ENCODE measurements at places on chromosomes 3 and 15. TPM values are rescaled to one million over a fixed set of nuclear protein-coding genes. Genes with fewer than 3 reads are reported as not detected.

GRCh38 chr3:178267158-178267844 is 268.9 kb upstream of the KCNMB2 start:
- H3K4me3 ChIP-seq, result no peak overlapping the region
- no peaks in the 10 kb centered on the region for H3K27me3 ChIP-seq
- no peaks in the 10 kb centered on the region for H3K4me1 ChIP-seq
- peak; percentile 10 for DNase-seq

The LMOD3 gene
- total RNA-seq, result not detected

The FBXW12 gene
- total RNA-seq, result not detected

The CTXND1 gene
- not detected for total RNA-seq

The LOXL1 gene
- total RNA-seq, result 264 TPM

The TMEM212 gene
- total RNA-seq, result not detected

DNA sequence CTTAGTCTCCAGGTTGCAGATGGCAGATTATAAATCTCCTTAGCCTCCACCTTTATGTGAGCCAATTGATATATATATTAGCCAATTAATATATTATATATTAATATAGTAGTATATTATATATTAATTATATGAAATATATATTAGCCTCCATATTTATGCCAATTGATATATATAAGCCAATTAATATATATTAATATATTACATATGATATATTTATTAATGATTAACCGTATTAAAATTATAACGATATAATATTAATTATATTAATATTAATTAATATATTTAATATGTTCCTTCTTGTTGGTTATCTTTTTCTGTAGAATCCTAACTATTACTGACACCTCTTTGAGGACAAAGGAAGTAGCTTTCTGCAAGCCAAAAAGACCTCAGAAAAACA is 972.5 kb downstream of the GBE1 start:
- H3K4me1 ChIP-seq, result no peaks in the 10 kb centered on the region
- H3K27me3 ChIP-seq, result no peaks in the 10 kb centered on the region
- no peaks in the 10 kb centered on the region for H3K36me3 ChIP-seq
- no peak overlapping the region for H3K4me3 ChIP-seq
- no peak overlapping the region for H3K27ac ChIP-seq

GRCh38 chr3:186875708-186876107 is 33.2 kb downstream of the ADIPOQ start:
- H3K36me3 ChIP-seq, result no peaks in the 10 kb centered on the region
- H3K27ac ChIP-seq, result no peak overlapping the region
- no peaks in the 10 kb centered on the region for H3K27me3 ChIP-seq
- no peak overlapping the region for H3K4me3 ChIP-seq
- DNase-seq, result no peak

DNA sequence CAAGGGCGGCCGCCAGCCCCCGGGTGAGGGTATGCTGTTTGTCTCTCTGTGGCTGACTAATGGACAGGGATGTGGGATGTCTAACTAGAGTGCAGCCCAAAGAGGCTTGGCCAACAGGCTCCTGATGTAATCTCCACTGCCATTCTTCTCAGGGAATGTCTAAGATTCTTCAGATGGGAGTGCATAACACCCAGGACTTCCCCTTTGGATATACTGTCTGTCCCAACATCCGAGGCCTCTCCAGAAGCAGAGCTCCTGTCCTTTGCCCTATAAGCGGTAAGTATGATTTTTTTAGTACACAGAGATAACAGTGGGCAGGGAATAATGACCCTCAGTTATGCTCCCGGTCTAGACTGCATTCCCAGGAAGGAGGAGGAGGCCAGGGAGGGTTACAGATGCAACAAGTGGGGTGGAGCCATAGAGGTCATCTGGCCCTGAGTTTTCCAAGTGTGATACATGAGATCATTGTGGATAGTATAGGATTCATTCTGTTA is 62.5 kb upstream of the SLCO2A1 start:
- H3K36me3 ChIP-seq, result no peaks in the 10 kb centered on the region
- no peak overlapping the region for H3K27ac ChIP-seq
- H3K27me3 ChIP-seq, result no peaks in the 10 kb centered on the region
- no peak for DNase-seq
- no peak overlapping the region for H3K4me3 ChIP-seq

The CADPS gene
- 3.2 TPM for total RNA-seq

DNA sequence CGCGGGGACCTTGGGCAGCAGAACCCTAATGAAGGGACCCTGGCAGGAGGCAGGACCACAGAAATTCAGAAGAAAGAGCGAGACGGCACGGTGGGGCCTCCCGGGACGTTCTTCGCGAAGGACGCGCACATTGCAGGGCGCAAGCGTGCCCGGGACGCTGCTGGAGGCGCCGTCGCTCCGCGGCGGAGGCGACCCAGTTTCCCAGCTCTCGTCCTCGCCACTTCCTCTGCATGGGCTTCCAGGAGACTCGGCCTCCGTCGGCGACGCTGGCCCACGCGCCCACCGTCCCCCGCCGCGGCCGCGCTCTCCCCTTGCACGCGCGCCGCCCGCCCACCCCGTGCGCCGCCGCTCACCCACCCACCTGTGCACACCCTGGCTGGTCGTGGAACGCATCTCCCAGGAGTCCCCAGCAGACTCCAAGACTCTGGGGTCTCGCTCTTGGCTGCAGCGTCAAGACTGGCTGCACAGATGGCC is 31.8 kb upstream of the SMAD3 start:
- no peak overlapping the region for H3K27ac ChIP-seq
- H3K27me3 ChIP-seq, result no peaks in the 10 kb centered on the region
- H3K4me3 ChIP-seq, result peak overlapping the region; percentile 55
- H3K36me3 ChIP-seq, result no peaks in the 10 kb centered on the region
- H3K4me1 ChIP-seq, result peaks cover 11% of the 10 kb centered on the region

DNA sequence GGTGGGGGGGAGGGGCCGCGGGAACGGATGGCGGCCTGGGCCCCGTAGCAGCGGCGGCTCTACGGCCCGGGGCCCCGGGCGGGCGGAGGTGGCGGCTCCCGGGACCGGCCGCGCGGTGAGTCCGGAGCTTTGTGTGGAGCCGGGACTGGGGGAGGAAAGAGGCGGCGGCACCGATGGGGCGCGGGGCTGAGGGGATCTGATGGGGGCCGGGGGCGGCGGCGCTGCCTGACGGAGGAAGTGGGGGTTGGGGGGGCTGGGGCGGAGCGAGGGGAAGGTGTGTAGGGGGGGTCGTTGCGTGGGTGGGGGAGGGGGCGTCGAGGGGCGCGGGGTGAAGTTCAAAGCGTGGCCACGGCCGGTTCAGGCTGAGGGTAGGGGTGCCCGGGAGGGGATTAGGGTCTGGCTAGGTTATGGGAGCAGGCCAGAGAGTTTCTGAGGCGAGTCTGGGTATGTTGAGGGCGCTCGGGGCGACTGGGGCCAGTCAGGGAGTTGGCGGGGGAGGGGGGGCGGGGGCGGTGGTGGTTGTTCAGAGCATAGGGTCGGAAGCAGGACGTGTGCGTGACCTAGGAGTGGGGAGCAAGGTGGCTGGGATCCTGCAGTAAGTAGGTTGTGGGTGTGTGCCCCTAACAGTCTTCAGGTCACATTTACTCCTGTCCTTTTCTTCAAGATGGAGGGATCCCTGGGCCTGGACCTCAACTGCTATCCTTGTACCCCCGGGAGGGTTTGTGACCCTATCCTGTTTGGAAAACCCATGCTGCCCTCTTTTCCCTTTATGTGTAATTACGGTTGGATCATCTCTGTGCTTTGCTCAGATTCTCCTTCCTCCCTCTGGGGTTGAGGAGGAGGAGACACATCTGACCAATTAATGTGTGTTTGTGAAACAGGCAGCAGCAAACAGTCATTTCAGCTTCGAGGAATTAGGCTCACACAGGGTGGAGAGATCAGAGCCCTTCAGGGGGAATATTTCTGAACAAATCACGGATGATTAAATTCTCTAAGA is 644 bp downstream of the ZNF609 start:
- no peaks in the 10 kb centered on the region for H3K27me3 ChIP-seq
- peak overlapping the region; percentile 75 for H3K4me3 ChIP-seq
- H3K4me1 ChIP-seq, result peaks cover 18% of the 10 kb centered on the region
- peak; percentile 93 for DNase-seq
- peaks cover 7% of the 10 kb centered on the region for H3K36me3 ChIP-seq

GRCh38 chr3:194326192-194326967 is 24.7 kb downstream of the CPN2 start:
- no peaks in the 10 kb centered on the region for H3K36me3 ChIP-seq
- no peak for DNase-seq
- no peak overlapping the region for H3K27ac ChIP-seq
- peaks cover 28% of the 10 kb centered on the region for H3K4me1 ChIP-seq
- peaks cover 5% of the 10 kb centered on the region for H3K27me3 ChIP-seq
- H3K4me3 ChIP-seq, result no peak overlapping the region
